Kidney glomerular epithelial cell (primary cell): ENCODE measurements at places on chromosomes 2 and 18.

DNA sequence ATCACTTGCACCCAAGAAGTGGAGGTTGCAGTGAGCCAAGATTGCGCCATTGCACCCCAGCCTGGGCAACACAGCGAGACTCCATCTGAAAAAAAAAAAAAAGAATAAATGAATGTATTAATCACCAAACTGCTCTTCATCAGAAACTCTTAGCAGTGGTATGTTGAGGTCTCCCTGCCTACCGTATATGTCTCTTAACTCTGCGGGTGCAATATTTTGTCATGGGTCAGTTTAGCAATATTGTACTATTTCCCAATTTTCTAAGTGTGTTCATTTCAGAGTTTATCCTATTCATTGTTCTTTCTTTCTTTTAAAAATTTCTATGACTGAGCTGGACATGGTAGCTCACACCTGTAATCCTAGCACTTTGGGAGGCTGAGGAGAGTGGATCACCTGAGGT is 37.9 kb upstream of the MAP4K3 start:
- DNase-seq, result no peak

GRCh38 chr2:201151127-201151981 is 31.6 kb upstream of the CASP10 start:
- DNase-seq, result peak; percentile 99

- DNase-seq, result no peak
Measured at GRCh38 chr2:1756456-1756855, 12.1 kb upstream of the PXDN start.

- no peak for DNase-seq
Measured at GRCh38 chr2:240455647-240456446, 20.4 kb downstream of the GPC1 start.

DNA sequence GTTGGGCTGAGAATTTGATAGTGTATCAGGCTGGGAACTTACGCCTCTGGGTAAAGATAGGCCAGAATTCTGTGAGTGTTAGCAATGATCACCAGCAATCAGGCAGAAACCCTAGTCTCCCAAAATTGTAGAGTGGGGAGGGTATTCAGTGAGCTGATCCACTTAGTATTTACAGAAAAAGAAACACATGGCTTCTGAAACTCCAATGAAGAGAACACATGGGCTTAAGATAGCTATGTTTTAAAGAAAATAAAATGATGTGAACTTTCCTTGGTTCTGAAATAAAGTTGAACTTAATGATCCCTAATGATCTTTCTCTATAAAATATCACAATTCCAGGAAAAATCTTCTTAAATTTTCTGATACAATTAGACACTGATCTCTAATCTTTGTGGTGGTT is 472.8 kb downstream of the DCC start:
- no peak for DNase-seq
